ENCODE measurements at places on chromosomes 2 and 18. TPM values are rescaled to one million over a fixed set of nuclear protein-coding genes. Genes with fewer than 3 reads are reported as not detected.
A peak's percentile ranks its signal among the peaks of the same experiment; 100 is the strongest.

- no peak for DNase-seq
- H3K27me3 ChIP-seq: no peaks in the 10 kb centered on the region
- peaks cover 9% of the 10 kb centered on the region for H3K4me1 ChIP-seq
- H3K36me3 ChIP-seq: no peaks in the 10 kb centered on the region
- peak overlapping the region; percentile 48 for H3K27ac ChIP-seq
Observed at GRCh38 chr2:28080911-28081310, 190.4 kb downstream of the BABAM2 start.

GRCh38 chr2:210268281-210268680, 43.0 kb upstream of the ACADL start:
- no peak for DNase-seq
- H3K36me3 ChIP-seq: no peaks in the 10 kb centered on the region
- no peak overlapping the region for H3K27ac ChIP-seq
- no peaks in the 10 kb centered on the region for H3K4me1 ChIP-seq

DNA sequence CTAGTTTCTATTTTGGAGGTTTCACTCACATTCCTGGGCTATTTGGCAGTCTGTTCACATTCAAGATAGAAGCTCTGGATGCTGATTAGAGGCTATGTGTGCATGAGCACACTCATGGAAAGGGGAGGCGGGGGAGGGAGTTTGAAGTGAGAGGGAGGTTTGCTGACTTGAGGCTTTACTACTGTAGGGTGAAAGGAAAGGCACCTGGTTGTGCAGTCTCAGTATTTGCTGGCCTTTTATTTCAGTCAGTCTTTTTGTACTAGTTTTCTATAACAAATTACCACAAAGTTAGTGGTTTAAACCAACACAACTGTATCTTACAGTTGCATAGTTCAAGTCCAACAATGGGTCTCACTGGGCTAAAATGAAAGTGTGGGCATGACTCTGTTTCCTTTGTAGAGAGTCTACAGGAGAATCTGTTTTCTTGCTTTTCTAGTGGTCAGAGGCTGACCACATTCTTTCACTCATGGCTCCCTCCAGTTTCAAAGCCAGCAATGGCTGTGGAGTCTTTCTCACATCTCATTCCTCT, 47.7 kb upstream of the NR4A2 start:
- no peak overlapping the region for H3K27ac ChIP-seq
- no peak for DNase-seq
- H3K27me3 ChIP-seq: no peaks in the 10 kb centered on the region
- no peaks in the 10 kb centered on the region for H3K36me3 ChIP-seq
- H3K4me3 ChIP-seq: no peak overlapping the region
- H3K4me1 ChIP-seq: no peaks in the 10 kb centered on the region

DNA sequence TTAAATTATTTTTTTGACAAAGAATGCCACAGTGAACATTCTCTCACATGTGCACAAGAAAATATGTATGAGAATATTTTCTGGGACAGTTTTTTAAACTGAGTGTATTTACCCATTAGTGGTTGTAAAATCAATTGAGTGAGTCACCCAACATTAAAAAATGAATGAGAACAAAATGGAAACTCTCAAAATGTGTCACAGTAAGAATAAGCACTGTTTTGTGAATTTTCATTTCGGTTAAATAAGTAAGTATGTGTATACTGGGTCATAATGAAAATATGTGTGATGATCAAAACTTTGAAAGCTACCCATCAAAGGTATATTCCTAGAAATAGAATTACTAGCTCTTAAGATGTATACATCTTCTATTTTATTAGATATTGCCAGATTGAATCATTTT, 11.6 kb downstream of the BABAM2 start:
- H3K4me1 ChIP-seq: peaks cover 24% of the 10 kb centered on the region
- no peaks in the 10 kb centered on the region for H3K27me3 ChIP-seq
- DNase-seq: no peak
- H3K4me3 ChIP-seq: no peak overlapping the region
- H3K27ac ChIP-seq: no peak overlapping the region

The CCBE1 gene
- total RNA-seq: 1.2 TPM

DNA sequence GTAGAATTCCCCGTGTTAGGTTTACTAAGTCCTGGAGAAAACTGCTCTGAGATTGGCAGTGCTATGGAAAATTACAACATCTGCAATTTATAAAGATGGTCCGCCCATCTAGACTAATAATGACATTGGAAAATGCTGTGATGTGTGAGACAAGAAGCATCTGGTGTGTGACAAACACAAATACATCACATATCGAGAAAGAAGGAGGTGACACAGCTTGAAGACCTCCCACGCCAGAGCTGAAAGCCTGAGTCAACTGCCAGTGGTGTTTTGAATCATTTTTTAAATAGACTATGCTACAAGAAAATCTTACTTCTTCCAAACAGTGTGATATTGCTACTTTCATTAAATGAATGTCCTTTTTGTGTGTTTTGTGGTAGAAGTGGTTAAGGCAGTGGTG, 8.6 kb upstream of the ANO7 start:
- DNase-seq: no peak
- H3K27me3 ChIP-seq: no peaks in the 10 kb centered on the region
- no peak overlapping the region for H3K27ac ChIP-seq
- peak overlapping the region; percentile 25 for H3K4me3 ChIP-seq
- H3K36me3 ChIP-seq: peaks cover 25% of the 10 kb centered on the region

GRCh38 chr2:241084856-241085444, 17.1 kb downstream of the MTERF4 start:
- H3K27ac ChIP-seq: no peak overlapping the region
- H3K4me3 ChIP-seq: no peak overlapping the region
- H3K4me1 ChIP-seq: peaks cover 37% of the 10 kb centered on the region

The FIGN gene
- 14.0 TPM for total RNA-seq

- peaks cover 6% of the 10 kb centered on the region for H3K27me3 ChIP-seq
- H3K36me3 ChIP-seq: no peaks in the 10 kb centered on the region
- H3K27ac ChIP-seq: no peak overlapping the region
- no peak overlapping the region for H3K4me3 ChIP-seq
Observed at GRCh38 chr2:26727641-26728561, 35.4 kb downstream of the KCNK3 start.

DNA sequence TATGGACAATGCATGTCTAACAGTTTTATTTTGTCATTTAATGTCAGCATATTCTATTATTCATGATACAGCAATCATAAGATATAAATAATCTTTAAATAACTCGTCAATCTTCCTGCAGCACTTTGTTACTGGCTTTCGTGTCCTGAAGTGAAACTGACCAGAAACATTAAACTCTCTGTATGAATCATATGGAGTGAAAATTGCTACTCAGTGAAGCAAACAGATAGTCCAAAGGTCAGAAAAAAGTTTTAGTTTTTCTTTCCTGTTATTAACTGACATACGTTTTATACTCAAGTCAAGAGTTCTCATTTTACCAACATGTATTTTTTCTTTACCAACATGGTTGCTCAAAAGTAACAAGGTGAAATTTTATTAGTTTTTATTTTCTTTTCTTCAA, 106.8 kb upstream of the GALNT5 start:
- no peak for DNase-seq
- no peak overlapping the region for H3K27ac ChIP-seq
- no peak overlapping the region for H3K4me3 ChIP-seq
- no peaks in the 10 kb centered on the region for H3K4me1 ChIP-seq

DNA sequence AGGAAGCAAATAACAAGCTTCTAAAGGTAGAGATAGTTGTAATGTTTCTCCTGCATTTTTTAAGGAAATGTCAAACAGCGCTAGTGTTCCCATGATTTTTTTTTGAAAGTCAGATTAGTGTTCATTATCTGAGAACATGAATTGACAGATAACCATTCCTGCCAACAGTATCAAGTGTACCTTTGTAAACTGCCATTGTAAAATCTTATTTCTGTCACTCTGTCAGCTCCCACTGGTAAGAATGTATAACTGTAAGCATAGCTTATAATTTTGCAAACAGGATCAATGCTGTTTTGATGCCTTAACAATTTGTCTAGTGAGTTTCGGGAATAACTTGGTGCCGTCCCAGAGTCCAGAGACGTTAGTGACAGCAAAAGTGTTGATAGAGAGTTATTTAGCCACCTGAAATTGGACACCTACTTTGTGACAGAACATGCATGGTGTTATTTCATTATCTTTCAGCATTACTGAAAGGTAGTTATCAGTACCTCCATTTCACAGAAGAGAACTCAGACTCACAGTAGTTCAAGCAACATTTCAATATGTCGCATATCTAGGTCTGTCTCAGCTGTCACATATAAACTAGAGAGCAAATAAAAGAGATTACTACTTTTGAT, 221.4 kb downstream of the THSD7B start:
- no peak overlapping the region for H3K4me3 ChIP-seq
- no peaks in the 10 kb centered on the region for H3K4me1 ChIP-seq
- no peak overlapping the region for H3K27ac ChIP-seq
- DNase-seq: no peak
- H3K36me3 ChIP-seq: no peaks in the 10 kb centered on the region

- H3K27me3 ChIP-seq: no peaks in the 10 kb centered on the region
- H3K36me3 ChIP-seq: no peaks in the 10 kb centered on the region
- DNase-seq: no peak
- H3K4me1 ChIP-seq: no peaks in the 10 kb centered on the region
- no peak overlapping the region for H3K4me3 ChIP-seq
Observed at GRCh38 chr2:2581331-2582159, 250.5 kb upstream of the MYT1L start.

The ITGAV gene
- total RNA-seq: 154 TPM

The RTP5 gene
- not detected for total RNA-seq

DNA sequence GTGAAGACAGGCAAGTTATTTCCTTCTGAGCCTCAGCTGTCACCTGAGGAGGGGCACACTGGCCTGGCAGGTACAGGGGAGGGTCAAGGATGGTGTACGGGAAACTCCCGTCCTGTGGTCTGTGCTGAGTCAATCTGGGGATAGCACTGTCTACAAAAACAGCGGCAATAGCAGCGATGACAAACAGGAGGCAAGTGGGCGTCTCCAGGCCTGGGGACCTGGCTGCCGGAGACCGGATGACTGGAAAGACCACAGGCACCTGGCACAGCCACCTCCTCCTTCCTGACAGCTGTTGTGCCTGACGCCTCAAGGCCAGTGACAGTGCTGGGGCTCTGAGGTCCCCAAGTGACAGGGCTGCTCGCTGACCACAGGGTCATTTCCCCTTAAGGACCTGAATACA, 202.1 kb upstream of the HS6ST1 start:
- H3K27ac ChIP-seq: no peak overlapping the region
- H3K36me3 ChIP-seq: no peaks in the 10 kb centered on the region
- H3K4me3 ChIP-seq: no peak overlapping the region

DNA sequence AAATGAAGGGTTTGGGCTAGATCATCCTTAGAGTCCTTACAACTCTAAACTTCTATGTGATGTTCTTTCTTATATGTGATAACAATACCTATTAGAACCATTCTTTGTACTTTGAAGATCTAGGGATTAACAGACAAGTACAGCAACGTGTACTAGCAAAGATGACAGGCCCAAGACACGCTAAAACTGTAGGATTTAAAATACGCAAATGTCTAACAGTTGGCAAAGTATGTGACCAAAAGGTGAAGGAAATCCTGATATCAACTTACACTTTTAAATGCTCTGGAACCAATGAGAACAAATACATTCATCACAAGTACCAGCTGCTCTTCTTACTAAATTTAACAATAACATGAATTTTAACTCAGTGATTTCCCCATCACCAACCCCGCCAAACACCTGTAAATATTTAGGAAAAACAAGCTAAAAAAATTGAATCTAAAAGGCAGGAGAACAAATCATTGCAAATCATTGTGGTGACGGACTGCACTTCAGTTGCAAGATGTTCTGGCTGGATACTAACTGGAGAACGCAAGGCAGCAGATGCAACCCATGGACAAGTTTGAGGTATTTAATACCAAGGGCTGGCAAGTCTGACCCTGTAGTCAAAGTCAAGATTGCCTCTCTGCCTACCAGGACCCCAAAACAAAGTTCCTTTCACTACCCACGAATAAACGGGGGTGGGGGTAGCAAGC, 1.4 kb downstream of the ANKRD44 start:
- no peak overlapping the region for H3K27ac ChIP-seq
- H3K36me3 ChIP-seq: peaks cover 4% of the 10 kb centered on the region
- peaks cover 32% of the 10 kb centered on the region for H3K4me1 ChIP-seq
- H3K4me3 ChIP-seq: peak overlapping the region; percentile 49

The CYP27C1 gene
- total RNA-seq: 6.4 TPM

GRCh38 chr2:31081492-31081891, 56.7 kb downstream of the GALNT14 start:
- peaks cover 8% of the 10 kb centered on the region for H3K27me3 ChIP-seq
- no peak for DNase-seq
- no peak overlapping the region for H3K27ac ChIP-seq
- no peak overlapping the region for H3K4me3 ChIP-seq
- H3K4me1 ChIP-seq: no peaks in the 10 kb centered on the region
- no peaks in the 10 kb centered on the region for H3K36me3 ChIP-seq

DNA sequence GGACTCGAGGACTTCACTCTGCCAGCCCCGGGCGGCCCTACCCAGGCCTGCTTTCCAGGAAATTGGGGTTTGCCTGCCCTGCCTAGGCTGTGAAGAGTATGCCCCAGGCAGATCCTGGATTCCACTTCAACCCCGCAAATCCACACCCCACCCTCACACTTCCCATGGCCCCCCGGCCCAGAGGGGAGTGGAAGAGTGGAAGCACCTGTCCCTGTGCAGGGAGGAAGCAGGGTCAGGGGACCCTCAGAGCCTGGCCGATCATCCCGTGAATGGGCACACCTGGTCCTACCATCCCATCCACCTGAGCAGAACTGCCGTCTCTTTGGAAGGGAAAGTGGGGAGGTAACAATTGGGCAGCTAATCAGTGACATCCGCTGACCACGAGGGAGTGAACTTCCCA, 245.2 kb downstream of the EIPR1 start:
- H3K27ac ChIP-seq: no peak overlapping the region
- peaks cover 26% of the 10 kb centered on the region for H3K4me1 ChIP-seq
- no peak for DNase-seq
- no peaks in the 10 kb centered on the region for H3K36me3 ChIP-seq

The NEU4 gene
- total RNA-seq: 0.33 TPM

DNA sequence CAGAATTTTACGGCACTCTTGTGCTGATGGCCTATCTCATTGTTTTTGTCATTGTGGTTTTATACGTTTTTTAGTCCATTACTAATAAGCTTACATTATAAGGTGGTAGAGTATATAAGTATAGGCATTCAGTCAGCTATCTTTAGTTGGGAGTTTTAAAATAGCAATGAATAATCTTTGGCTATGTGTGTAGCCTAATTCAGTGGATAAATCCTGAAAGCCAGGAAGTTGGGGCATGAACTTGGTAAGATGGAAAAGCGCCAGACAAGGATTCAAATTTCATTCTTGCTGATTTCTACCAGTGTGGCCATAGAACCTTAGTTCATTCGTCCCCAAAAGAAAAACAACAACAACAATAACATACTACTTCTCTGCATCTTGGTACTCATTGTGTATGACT, 31.2 kb downstream of the EPC2 start:
- DNase-seq: no peak
- H3K27me3 ChIP-seq: no peaks in the 10 kb centered on the region
- H3K4me3 ChIP-seq: no peak overlapping the region
- H3K27ac ChIP-seq: no peak overlapping the region

- no peak overlapping the region for H3K27ac ChIP-seq
- peaks cover 11% of the 10 kb centered on the region for H3K36me3 ChIP-seq
- no peaks in the 10 kb centered on the region for H3K27me3 ChIP-seq
- DNase-seq: no peak
- H3K4me1 ChIP-seq: no peaks in the 10 kb centered on the region
Observed at GRCh38 chr2:119939915-119940314, 73.0 kb upstream of the EPB41L5 start.

The CLEC4F gene
- 0.23 TPM for total RNA-seq

GRCh38 chr2:127640082-127641072, 5.6 kb upstream of the GPR17 start:
- peaks cover 9% of the 10 kb centered on the region for H3K36me3 ChIP-seq
- H3K27ac ChIP-seq: no peak overlapping the region
- peaks cover 8% of the 10 kb centered on the region for H3K4me1 ChIP-seq
- H3K4me3 ChIP-seq: no peak overlapping the region
- H3K27me3 ChIP-seq: peaks cover 6% of the 10 kb centered on the region
